NCI-H774 (cell line): ENCODE measurements at places on chromosomes 11 and 22.

DNA sequence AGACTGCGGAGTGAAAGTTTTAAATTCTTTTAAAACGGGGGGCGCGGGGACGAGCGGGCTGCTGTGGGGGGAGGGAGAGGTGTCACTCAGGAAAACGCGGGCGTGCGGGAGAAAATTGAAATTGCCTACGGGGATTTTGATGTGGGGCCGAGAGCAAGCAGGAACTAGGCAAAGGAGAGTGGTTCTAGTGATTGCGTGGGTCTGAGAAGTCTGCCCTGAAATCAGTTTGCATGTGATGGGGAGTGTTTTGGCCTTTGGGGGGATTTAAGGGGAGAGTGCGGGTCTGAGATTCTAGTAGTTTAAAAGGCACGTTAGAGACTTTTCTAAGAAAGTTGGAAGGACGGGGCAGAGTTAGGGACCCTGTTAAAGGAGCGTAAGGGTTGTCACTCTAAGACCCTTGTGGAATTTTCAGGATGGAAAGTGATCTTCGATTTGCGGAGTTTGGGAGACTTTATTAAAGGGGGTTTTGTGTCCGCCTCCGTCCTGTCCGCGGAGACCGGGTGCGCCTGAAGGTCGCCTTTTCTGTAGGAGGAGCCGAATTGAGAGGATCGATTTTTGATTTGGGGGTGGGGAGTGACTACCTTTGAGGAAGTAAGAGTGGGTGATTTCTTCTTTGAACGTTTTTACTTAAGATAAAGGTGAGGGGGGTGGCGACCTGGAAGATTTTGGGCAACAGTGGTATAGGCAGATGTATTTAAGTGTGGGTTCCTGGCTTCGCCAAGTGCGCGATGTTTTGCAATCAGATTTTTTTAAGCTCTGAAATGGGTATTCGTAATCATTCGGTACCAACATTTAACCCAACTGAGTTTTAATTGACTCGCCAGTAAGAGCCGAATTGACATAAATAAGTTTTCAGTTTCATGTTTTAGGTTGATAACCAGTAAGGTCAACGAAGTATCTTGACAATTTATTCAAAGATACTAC, 1.1 kb downstream of the EED start:
- no peak for DNase-seq

DNA sequence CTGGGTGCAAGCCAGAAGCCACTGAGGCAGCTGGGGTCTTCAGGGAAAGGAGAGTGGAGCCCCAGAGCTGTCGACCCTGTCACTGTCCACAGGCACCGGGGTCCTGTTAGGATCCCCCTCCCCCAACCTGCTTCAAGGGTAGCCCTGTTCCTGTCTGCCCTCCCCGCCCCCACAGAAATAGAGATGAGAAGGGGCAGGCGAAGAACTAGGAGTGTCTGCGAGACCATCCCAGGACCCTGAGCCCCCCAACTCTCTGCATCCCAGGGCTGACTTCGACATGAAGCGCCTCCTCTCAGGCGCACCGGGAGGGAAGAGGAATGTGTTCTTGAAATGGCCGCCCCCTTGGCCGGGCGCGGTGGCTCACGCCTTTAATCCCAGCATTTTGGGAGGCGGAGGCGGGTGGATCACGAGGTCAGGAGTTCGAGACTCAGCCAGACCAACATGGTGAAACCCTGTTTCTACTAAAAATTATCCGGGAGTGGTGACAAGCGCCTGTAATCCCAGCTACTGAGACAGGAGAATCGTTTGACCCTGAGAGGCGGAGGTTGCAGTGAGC, 607 bp upstream of the ZNF70 start:
- DNase-seq: no peak

DNA sequence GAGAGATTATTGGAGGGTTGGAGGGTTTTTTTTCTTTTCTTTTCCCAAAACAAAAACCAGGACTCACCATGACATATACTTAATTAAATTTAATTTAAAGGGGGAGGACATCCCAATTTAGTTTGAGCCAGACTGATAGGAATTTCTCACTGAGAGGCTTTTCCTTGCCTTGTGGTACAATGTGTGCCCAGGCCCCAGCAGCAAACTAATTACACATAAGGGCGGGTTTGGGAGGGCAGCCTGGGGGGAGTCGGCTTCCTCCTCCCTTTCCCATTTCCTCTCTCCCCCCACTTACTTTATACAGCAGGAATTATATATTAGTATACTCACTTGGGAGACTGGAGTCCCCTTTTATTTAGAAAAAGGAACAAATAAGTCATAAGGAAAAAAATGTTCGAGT, 2.9 kb downstream of the TEAD1 start:
- no peak for DNase-seq

DNA sequence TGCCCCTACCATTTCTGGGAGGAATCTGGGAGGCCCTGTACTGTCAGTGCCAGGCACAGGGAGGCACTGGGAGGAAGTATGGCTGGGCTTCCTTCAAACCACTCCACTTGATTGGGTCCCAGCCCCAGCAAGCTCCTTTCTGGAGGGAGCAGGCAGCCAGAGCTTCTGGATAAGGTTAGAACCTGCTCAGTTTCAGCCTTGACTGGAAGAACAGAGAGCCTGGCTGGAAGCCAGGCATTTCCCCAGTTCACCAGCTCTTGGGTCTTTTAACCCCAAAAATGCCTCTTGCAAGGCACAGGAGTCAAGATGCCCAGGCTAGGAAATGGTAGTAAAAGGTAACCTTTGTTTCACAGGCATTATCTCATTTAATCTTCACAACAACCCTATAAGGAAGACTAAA, 9.0 kb upstream of the KCTD14 start:
- DNase-seq: no peak

DNA sequence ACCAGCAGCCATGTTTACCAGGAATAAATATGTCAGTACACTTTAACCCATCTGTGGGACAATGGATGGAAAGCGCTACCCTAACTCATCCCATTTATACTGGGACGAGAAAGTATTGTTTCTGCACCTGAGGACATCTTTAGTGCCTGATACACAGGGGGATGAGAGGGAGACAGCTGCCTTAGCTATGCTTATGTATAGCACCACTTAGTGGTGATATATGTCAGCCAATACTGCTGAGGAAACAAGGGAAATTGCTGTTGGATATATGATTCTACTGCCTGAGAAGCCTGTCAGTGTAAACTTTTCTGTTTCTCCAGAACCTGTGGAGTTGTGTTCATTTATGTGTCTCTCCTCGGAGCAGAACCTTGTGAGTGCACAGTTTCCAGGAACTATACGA, 13.3 kb upstream of the CEP295 start:
- peak; percentile 25 for DNase-seq

- no peak for DNase-seq
Measured at GRCh38 chr11:120020486-120020885, 117.4 kb downstream of the TRIM29 start.

- DNase-seq: no peak
Measured at GRCh38 chr11:7088921-7089320, at the start of gene RBMXL2. RBMXL2 (plus strand) TSS chr11:7088998; CDS start chr11:7089121, 123 bp downstream.

DNA sequence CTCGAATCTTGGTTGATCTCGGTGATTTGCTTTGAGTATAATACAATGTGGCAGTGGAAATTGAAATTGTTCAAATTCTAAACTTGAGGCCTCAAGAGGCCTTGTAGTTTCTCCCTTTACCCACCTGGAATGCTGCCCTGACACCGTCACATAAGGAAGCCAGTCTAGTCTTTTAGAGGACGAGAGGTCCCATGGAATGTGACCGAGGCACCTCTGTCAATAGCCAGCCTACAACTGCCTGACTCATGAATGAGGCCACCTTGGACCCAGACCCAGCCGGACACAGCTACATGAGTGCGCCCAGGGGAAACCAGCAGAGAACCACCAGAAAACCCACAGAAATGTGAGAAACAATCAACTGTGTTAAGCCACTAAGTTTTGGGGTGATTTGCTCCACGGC, 52.5 kb downstream of the RPL27A start:
- DNase-seq: no peak

DNA sequence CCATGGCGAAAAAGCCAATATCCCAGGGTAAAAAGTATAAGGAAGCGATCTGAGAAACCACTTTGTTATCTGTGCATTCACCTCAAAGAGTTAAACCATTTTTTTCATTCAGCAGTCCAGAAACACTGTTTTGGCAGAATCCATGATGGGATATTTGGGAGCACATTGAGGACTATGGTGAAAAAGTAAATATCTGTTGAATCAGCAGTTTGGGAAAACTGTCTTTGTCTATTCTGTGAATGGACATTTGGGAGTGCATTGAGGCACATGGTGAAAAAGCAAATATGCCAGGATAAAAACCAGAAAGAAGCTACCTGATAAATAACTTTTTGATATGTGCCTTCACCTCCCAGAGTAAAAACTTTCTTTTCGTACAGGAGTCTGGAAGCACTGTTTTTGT, 187.4 kb downstream of the OR4A47 start:
- no peak for DNase-seq

DNA sequence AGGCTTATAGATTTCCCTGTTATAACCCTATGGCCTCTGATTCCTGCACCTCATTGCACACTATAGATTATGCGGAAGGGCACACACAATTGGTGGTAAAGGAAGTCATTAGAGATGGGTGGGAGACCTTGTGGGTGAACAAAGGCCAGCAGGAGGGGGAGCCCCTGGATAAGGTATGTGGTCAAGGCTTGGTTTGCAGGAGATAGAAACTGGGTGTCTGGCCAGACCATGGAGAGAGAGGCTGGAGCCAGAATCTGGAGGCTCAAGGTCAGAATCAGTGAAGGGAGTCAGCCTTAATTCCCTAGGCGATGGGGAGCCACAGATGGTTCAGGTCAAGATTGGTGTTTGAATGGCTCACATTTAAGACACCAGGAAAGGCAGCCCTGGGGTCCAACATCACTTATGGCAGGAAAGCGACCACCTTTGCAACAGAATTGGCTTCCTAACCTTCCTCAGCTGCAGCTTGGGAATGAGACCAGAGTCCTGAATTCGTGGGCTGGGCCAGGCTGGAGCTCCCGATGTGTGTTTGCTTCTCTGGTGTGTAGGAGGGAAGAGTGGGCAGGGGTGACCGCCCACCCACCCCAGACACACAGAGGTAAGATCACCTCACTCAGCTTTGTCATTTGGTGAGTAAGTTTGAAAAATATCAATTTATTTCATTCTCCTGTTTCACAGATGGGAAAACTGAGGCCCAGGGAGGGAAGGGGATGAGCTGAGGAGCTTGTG, 22.7 kb upstream of the SCUBE1 start:
- no peak for DNase-seq

- no peak for DNase-seq
Measured at GRCh38 chr11:96260067-96260511, 82.9 kb downstream of the MAML2 start.

GRCh38 chr11:46338988-46339666, 8.1 kb upstream of the DGKZ start:
- no peak for DNase-seq

- no peak for DNase-seq
Measured at GRCh38 chr11:124670732-124671131, 2.8 kb downstream of the SIAE start.

GRCh38 chr11:71563406-71563805, 2.0 kb upstream of the KRTAP5-10 start:
- DNase-seq: no peak

GRCh38 chr22:47776329-47776728, 1013.9 kb downstream of the TBC1D22A start:
- DNase-seq: no peak

DNA sequence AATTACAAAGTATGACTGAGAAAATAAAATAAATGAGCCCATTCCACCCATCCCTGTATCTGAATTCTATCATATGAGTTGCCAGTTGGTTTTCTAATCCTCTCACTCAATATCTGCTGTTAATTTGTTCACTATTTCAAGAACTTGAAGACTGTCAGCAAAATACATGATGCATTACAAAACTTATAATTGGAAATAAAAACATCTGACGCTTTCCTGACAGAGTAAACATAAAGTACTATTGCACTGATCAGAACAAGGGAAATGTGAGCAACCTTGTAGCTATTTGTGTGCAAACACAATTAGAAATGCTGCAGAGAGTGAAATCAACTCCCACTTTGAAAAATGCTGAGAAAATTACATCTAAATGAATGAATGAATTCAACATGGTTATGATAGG, 97.1 kb downstream of the MPPED2 start:
- DNase-seq: no peak

- no peak for DNase-seq
Measured at GRCh38 chr11:57604296-57605027, 7.0 kb downstream of the SERPING1 start.

DNA sequence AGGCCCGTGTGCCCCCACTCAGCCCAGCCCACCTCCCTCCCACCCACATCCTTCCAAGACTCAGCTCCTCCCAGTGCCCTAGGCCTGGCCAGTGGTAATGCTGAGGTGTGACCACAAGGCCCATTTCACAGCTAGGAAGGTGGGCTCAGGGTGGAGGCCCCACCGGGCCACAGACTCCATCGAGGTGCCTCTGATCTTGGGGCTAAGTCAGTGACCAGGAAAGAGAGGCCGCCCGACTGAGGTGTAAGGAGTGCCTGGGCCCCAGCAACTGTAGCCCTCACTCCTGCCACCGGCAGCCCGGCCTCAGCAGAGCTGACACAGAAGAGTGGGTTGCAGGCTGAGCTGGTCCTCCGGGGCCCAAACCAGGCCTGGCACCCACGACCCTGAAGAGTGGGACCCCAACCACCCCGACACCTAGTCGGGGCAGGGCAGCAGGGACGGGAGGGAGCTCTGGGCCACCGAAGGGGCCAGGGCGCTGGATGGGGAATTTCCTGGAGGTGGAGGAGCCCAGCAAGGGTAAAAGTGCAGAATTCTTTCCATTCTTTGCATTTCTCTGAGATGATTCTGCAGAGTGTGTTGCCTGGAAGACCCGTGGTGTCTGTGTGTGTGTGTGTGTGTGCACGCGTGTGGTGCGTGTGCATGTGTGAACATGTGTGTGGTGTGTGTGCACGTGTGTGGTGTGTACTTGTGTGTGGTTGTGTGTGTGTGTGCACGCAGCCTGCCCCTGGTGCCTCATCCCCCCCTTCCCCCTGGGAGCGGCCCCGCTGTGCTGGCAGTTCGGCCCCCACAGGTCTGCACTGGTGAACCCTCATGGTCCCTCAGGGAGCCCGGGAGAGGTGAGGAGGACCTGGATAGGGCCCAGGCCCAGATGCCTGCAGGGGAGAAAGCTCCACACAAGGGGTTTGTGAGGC, 8.3 kb upstream of the PIM3 start:
- DNase-seq: no peak

- peak; percentile 8 for DNase-seq
Measured at GRCh38 chr11:66478729-66479393, 1.4 kb upstream of the DPP3 start.

GRCh38 chr11:96124155-96124554, 200.2 kb upstream of the MTMR2 start:
- no peak for DNase-seq

- peak; percentile 19 for DNase-seq
Measured at GRCh38 chr22:17742527-17742902, 31.8 kb downstream of the BID start.
